ENCODE measurements at places on chromosomes 6 and 20. TPM values are rescaled to one million over a fixed set of nuclear protein-coding genes. Genes with fewer than 3 reads are reported as not detected.

SLC17A2 gene
- not detected for total RNA-seq

WDR46 gene
- 81.8 TPM for total RNA-seq

ANGPT4 gene
- not detected for total RNA-seq

TLDC2 gene
- not detected for total RNA-seq

EYS gene
- total RNA-seq, result 0.20 TPM

MCHR2 gene
- not detected for total RNA-seq

APMAP gene
- total RNA-seq, result 109 TPM

IL22RA2 gene
- total RNA-seq, result not detected

DBNDD2 gene
- total RNA-seq, result 6.4 TPM

PRDM1 gene
- 174 TPM for total RNA-seq

RAMACL gene
- total RNA-seq, result 0.73 TPM

PHF3 gene
- 48.9 TPM for total RNA-seq

VSX1 gene
- not detected for total RNA-seq

ZNF184 gene
- 6.4 TPM for total RNA-seq

ARHGAP40 gene
- not detected for total RNA-seq

RIPPLY2 gene
- not detected for total RNA-seq

TSBP1 gene
- not detected for total RNA-seq

MATN4 gene
- 0.31 TPM for total RNA-seq

CEP85L gene
- total RNA-seq, result 47.4 TPM

EFCAB8 gene
- total RNA-seq, result 0.78 TPM
